ENCODE measurements at places on chromosomes 6 and 20. TPM values are rescaled to one million over a fixed set of nuclear protein-coding genes. Genes with fewer than 3 reads are reported as not detected.

GRCh38 chr20:18055261-18055660 is 2.5 kb downstream of the OVOL2 start:
- DNase-seq, result no peak

GRCh38 chr6:168248148-168248620 is 71.4 kb downstream of the DACT2 start:
- DNase-seq, result no peak

GRCh38 chr20:43328697-43329096 is 129.0 kb upstream of the SRSF6 start:
- no peak for DNase-seq

DNA sequence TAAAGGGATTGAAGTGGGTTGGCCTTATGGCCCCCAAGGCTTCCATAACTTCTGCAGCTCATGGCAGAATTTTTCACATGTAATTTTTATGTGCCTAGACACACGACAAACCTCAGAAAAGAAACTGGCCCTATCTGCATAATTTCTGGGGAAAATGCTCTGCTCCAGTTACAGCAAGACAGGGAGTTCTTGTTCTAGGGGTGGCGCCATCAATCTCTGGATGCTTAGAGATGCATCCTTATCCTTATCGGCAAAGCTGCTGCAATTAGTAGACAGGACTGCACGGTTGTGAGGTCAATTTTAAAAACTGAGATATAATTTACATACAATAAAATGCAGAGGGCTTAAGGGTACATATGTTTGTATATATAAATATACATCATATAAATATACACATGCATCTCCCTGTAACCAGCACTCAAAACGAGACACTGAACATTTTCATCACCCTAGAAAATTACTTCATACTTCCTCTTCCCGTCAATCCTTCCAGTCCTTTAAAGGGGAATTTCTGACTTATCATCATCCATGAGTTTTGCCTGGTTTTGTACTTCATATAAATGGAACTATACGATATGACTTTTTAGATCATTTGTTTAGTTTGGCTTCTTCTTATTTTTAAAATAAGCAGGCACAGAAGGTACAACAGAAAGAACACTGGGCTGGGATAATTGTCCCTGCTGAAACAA is 10.2 kb downstream of the ELMO2 start:
- DNase-seq, result no peak

DNA sequence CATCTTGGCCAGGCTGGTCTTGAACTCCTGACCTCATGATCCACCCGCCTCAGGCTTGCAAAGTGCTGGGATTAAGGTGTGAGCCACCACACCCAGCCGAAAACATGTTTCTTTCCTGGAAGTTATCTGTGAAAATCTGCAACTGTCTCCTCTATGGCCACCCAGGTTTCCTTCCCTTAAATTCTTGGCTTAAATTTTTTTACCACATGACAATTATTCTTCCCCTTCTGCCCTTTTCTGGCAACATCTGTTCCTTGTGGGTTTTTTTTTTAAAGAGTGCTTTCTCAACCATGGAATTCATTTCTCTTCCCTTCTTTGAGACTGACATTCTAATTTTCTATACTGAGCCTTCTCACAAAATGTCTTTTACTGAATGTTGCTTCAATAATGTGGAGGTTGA is 59.6 kb downstream of the DOK5 start:
- DNase-seq, result no peak

DNA sequence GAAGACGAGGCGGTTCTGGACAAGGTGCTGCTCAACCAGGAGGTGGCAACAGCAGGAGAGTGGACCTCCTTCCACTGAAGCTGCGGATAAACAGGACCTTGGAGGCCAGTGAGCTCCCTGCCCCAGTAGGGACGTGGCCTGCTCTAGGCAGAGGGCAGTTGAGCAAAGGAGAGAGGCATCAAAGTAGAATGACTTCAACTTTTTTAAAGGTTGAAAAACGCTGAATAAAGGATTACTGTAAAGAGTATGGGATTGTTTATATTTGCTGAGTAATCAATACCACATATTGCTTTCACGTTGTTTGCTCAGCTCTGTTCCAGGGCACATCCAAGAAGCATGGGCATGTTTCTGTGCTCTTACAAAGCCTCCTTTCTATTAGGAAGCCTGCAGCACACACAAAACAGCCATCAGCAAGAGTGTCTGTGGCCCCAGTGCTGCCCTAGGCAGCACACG is 48.1 kb downstream of the ERMARD start:
- no peak for DNase-seq

Gene CRISP3
- not detected for total RNA-seq

Gene RGL2
- total RNA-seq, result 67.6 TPM
